NCI-H187 treated with DMSO at 0.1 percent for 48 hours (cell line): ENCODE measurements at places on chromosomes 3 and 15.

DNA sequence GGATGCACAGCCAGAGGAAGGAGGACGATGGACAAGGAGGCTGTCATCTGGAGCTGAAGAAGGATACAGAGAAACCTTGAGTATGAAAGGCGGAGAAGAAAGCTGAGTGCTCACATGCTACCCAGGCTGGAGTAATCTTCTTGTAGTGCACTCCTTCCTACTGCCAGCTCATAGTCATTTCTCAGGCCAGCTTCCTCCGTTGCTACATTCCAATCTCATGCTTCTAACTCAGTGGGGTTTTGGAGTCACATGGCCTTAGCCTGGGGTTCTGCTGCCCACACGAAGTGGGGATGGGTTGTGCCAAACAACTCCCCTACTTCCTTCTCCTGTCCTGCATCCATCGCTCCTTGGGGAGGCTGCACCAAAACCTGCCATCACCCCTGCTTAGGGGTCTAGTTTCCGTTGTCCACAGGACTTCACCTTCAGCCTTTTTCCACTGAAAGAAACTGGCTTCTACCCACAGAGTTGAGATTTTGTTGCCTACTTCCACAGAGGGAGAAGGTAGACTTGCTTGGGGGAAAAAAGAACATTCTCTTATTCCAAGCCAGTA is 239.9 kb downstream of the EPHB1 start:
- DNase-seq: no peak

GRCh38 chr3:45896956-45897355 is 10.6 kb downstream of the CCR9 start:
- DNase-seq: no peak

DNA sequence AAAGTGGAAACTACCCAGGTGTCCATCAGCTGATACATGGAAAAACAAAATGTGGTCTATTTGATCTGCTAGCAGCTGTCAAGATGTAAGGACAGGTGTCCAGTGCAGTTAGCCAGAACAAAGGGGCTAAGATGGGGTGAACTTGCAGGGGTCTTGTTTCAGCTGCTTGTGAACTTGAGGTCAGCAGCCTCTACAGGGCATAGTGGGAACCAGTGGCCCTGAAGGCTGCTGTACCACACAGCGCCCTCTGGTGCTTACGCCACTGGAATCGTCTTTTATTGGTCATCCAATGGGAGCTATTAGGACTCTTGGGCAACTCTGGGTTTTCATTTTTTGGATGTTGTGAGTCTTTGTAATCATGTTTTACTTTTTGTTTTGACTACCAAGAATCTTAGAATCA is 62.2 kb upstream of the CTSH start:
- no peak for DNase-seq

- DNase-seq: no peak
Observed at GRCh38 chr3:481680-482079, 285.1 kb downstream of the CHL1 start.

GRCh38 chr15:42858540-42858939 is 62.0 kb downstream of the TTBK2 start:
- DNase-seq: no peak

DNA sequence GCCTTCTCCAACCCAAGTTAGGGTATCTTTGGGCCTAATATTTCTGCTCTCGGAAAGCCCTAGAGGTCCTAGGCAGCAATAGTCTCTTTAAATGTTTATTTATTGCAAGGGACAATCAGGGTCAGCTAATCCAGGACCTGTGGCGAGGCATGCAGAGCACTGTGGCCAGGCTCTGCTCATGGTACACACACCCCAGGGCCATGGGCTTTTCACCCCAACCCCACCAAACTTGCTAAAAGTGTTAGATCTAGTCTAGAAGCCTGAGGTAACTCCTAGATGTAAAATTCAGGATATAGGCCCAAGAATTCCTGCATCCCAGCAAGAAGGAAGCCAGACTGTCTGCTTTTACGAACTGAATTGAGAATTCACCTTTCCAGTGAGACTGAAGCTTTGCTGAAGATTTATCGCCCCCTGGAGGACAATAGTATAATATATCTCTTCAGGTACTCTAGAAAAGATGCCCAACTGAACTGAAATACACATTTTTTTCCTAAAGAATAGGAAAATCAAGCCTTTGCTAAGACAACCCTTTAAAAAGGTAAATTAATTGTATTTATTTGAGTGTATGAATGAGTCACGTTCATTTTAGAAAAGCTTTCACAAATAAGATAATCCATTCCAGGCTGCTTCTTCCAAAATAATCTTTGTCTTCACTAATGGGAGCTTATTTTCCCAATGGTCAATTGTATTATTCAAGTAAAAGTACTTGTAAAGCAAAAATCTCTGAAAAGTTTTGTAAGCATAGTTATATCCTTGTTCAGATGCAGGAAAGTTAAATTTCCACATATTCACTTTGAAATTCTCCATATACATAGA is 89.8 kb downstream of the LRRC3B start:
- DNase-seq: no peak

DNA sequence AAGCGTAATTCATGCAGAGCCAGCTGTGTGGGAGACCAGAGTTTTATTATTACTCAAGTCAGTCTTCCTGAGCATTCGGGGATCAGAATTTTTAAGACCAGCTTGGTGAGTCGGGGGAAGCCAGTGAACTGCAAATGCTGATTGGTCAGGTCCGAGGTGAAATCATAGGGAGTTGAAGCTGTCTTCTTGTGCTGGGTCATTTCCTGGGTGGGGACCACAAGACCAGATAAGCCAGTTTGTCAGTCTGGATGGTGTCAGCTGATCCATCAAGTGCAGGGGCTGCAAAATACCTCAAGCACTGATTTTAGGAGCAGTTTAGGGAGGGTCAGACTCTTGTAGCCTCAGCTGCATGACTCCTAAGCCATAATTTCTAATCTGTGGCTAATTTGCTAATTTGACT is 228.1 kb upstream of the ATP10A start:
- no peak for DNase-seq

GRCh38 chr3:42031808-42032480 is 59.2 kb upstream of the TRAK1 start:
- no peak for DNase-seq

DNA sequence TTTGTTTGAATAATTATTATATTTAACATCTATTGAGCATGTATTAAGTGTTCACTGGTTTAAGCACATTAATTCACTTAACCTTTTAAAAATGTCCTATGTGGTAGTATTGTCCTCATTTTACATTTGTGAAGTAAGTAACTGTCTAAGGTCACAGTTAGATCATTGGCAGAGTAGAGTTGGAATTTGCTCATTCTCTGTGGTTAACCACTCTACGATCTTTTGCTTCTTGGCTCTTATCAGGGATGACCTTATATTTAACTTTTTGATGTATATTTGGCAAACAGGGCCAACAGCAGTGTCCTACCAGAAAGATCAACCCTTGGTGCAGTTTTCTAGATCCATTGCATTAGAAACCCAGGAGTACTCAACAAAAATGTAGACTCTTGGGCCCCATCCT is 34.0 kb downstream of the PXK start:
- DNase-seq: no peak

DNA sequence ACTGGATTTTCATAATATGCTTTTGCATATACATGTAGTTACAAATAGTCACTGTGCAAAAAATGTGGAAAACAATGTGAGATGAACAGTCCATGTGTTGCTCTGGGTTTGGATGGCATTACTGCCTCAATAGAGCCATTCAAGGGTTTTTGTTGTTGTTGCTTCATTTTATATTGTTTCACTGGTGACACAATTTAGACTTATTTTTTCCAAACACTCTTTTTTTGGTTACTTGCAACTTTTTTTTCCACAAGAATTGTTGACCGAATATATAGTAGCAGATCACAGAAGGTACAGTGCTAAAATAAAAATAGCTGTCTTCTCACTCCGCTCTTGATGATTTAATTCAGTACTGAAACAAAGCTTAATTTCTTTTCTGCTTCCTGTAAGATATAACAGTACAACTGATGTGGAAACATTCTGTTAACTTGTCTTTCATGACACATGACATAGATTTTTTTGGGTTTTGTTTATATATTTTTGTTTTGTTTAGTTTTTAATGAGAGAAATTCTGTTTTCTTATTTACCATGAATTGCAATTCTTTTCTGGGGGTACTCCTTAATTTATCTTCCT is 618.6 kb downstream of the NAALADL2 start:
- DNase-seq: no peak

- no peak for DNase-seq
Observed at GRCh38 chr3:132569153-132569552, 27.9 kb upstream of the ACKR4 start.

DNA sequence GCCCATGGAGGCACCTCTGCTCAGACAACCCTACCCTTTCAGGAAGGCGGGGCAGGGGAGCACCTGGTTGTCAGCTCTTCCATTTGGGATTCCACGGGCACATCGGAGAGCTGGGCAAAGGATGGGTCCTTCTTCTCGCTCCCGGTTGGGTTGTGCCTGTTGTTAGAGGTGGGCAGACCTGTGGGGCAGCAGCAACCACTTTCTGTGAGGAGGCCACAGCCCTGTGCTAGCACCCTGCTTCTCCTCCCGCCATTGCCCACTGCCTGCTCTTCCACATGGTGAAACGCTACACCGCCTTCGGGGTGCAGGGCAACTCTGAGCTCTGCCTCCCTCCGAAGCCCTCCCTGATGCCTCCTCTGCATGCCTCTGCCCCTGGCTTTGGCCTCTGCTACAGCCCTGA is 7.0 kb upstream of the HHATL start:
- no peak for DNase-seq

DNA sequence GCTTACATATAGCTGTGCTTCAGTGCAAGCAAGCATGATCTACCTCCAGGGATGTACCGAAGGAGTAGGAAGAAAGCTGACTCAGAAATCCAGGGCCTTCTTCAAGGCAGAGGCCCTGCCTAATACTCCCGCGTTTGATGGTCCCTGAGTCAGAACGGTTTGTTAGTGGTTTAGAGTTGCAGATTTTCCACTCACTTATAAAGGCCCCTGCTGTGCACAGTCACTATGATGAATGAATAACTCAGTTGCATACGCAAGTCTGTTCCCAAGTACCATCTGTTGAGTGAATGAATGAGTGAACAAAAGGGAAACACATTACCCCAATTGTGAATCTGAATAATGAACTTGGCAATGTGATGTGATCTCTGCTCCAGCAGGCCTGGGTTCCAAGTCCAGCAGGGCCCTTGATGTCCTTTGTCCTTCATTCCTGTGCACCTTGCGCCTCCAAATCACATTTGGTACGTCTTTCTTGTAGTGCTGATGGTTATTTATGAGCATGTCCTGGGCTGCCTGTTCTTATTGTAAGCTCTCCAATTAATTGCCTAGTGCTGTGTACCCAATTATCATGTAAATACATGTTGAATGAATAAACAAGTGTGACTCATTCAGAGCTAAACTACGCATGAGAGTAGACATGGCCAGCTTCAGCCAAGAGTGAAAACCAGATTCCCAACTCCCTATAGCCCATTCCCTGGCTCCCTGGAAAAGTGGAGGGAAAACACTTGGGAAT is 85.3 kb upstream of the LIMD1 start:
- no peak for DNase-seq

GRCh38 chr15:79008659-79009058 is 63.8 kb upstream of the CTSH start:
- DNase-seq: no peak

GRCh38 chr3:12265508-12265907 is 23.4 kb upstream of the PPARG start:
- no peak for DNase-seq

DNA sequence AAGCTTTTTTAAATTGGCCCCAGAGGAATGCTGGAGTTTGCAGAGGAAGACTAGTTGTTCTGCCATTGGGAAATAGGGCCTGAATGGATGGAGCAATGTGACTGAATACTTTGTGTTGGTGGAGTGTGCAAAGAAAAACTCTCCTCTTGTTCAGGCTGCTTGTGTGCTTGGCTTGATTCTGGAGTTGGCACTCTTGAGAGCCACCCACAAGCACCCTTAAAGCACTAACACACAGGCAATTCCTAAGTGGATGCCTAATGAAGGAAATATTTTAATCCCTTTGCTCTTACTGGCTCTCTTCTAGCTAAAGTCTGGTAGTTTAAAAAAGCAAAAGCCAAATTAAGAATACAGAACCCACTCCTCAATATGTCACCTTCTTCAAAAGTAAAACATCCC is 304.4 kb upstream of the C2CD4B start:
- no peak for DNase-seq

- no peak for DNase-seq
Observed at GRCh38 chr3:4834403-4834866, 144.8 kb upstream of the BHLHE40 start.

- no peak for DNase-seq
Observed at GRCh38 chr15:41474941-41475340, 18.7 kb upstream of the ITPKA start.

- no peak for DNase-seq
Observed at GRCh38 chr3:78459796-78460195, 1308.0 kb downstream of the ROBO1 start.

GRCh38 chr15:31338879-31339557 is 12.4 kb downstream of the KLF13 start:
- DNase-seq: no peak

DNA sequence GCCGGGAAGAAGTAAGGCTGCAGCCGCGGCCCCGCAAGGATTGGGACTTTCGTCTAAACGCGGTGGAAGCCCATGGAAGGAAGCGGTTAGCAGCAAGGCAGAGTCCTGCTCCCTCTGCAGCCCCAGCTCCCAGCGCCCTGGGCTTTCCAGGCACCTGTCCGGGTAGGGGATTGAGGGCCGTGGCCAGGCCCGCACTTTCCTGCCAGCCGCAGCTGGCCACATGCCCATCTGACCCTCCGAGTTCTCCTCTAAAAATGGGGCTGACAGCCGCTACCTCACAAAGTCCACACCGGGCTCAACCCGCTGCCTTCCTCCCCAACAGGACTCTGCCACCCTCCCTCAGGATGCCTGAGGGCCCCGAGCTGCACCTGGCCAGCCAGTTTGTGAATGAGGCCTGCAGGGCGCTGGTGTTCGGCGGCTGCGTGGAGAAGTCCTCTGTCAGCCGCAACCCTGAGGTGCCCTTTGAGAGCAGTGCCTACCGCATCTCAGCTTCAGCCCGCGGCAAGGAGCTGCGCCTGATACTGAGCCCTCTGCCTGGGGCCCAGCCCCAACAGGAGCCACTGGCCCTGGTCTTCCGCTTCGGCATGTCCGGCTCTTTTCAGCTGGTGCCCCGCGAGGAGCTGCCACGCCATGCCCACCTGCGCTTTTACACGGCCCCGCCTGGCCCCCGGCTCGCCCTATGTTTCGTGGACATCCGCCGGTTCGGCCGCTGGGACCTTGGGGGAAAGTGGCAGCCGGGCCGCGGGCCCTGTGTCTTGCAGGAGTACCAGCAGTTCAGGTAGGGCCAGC is 1.9 kb downstream of the NEIL1 start:
- DNase-seq: no peak

DNA sequence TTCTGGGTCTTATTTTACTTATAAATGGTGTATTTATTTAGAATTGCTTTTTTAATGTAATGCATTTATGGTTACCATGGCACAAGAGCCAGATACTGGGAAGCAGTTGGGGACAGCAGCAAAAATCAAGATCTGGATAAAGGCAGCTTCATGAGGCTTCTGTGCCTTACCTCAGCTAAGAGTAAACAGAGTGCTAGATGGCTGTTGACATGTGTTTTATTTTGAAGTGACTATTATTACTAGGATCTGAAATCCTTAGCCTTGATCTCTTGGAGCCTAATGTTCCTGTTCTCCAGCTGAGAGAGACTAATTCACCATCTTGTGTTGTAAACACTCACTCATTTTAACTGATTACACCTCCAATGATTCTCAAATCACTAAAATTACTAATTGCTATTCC is 317.8 kb downstream of the LPP start:
- no peak for DNase-seq
